ENCODE measurements at places on chromosomes 7 and 10.

DNA sequence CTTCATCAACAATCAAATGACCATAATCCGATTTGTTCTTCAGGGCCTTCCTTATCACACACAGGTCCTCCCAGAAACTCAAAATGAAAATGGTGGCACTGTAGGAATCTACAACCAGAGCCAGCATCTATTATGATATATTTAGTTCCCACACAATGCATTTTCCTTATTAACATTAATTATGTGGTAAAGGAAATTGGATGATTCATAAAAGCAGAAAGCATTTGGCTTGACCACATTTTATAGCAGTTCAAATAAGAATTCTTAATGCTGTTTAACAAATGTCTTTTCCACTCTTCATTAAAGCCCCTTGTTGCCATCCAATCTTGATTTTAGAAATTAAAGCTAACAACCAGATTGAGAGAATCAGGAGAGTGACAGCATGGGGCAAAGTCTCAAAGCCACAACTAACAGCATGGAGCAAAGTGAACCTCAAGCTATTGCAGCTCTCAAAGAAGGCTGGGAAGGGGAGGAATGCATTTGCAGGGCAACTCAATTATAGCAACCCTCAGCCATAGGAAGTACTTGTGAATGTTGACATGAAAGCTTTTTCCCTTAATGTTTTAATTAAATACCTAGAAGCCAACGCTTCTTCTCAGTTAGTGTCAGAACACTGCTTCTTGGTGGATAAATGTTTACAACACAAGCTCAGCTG is 549.1 kb downstream of the NXPH1 start:
- DNase-seq: no peak

GRCh38 chr10:117138838-117139580 is 939 bp upstream of the VAX1 start:
- no peak for DNase-seq

DNA sequence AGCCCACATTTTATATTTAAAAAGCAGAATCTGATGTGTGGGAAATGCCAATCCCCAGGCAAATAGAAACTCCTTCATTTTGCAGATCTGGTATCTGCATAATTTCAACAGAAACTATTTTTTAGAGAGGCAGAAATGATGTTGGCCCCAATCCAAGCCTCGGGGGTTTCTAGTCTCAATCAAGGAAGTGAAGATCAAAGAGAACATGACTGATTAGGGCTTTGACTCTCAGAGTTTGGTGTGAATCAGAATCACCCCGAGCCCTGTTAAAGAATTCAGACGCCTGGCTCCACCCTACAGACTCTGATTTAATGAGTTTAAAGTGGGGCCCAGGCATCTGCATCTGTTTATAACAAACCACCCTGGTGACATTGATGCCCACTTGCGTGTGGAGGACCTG is 36.7 kb upstream of the UBE2H start:
- DNase-seq: no peak

DNA sequence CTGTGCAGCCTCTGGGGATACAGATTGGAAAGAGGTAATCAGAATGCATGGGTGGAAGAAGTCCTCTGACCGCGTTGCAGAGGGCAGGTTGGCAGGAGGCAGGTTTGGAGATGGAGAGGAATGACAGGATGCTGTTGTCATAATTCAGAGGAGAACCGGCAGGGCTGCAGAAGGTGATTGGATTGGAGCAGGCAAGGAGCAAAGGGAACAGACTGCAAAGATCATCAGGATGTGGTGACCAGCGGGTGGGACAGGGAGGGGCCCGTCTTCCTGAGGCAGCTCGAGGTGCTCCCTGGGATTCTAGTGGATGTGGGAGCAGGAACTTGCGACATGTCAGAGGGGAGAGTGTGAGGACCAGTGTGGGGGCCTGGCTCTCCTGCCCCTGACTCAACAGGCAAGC is 78.5 kb upstream of the PPIF start:
- no peak for DNase-seq

DNA sequence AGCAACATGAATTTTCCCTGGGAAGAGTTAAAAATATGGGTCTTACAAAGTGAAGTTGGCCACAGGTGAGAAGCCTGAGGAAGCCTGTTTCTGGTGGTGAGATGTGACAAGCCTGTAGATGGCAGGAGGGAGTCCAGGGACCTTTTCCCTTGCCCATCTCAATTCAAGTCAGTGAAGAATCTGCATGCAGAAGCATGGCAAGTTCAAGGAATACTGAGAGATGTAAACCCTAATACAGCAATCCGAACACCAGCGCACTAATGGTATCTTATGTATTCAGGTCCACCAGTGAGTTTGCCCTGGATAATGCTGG is 73.6 kb downstream of the RHOBTB1 start:
- no peak for DNase-seq

Data from hepatocyte (in vitro differentiated cells).